ENCODE measurements at places on chromosomes 5 and 9. TPM values are rescaled to one million over a fixed set of nuclear protein-coding genes. Genes with fewer than 3 reads are reported as not detected.

Gene LHX2
- 10.3 TPM for total RNA-seq

Gene SDHA
- total RNA-seq: 124 TPM

DNA sequence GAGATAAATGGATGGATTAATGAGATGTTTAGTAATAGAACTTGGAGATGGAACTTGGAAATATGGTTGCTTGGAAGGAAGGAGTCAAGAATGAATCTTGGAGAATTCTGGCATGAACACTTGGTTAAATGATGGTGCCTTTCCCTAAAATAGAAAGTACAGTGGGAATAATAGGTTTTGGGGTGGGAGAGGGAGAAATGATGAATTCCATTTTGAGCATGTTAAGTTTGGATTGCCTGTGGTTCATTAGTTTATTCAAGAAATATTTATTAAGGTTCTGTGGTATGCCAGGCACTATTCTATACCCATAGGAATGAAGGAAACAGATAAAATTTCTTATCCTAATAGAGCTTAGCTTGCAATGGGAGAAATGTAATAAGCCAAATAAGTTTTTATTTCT is 58.4 kb downstream of the PBX3 start:
- no peak for DNase-seq

- no peak for DNase-seq
These were observed 5.0 kb downstream of the CHSY3 start for GRCh38 chr5:129909225-129909624.

GRCh38 chr9:9942764-9943424 is 669.9 kb downstream of the PTPRD start:
- DNase-seq: peak; percentile 13

Gene CCDC187
- total RNA-seq: not detected

DNA sequence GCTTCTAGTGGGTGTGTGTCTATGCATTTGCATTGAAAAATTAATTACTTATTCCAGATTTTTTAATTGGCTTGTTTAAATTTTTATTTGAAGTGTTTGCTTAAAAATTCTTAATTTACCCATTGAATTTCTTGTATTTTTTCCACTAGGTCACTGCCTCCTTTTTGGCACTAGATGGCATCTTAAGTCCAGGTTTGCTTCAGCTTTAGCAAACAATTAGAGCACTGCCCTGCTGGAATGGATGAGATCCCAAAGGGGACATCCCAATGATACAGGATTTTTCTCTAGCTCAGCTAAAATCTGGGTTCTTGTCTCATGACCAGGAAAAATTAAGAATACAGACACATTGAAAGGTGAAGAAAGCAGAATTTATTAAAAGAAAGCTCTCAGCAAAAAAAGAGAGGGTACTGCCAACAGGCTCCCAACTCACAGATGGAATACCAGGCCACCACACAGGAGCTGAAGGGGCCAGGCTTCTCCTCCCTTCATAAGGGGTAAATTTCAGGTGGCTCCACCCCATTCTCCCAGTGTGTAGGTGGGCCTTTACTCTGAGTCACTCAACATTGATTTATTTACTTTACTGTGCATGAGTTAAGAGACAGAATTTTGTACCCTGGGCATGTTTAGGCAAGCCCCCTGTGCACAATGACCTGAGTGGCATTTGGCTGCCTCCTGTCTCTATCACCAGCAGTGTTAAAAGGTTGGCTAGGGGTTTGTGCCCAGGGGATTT is 532.4 kb downstream of the ANXA1 start:
- DNase-seq: no peak

DNA sequence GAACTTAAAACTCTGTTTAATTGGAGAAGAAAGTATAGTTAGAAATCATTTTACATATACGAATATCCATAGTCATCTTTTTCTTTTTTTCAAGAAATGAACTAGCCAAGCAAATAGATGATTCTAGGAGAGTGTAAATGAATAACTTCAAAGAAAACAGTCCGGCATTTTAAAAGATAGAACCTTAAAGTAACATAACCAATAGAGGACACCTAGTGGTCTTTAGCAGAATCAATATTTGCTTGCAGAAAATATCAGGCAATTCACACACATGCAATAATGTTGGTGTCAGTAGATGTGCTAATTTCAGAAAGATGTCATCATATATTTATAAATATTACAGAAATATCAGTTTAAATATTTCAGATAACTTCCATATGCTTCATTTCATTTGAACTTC is 57.1 kb downstream of the HCN1 start:
- DNase-seq: no peak

GRCh38 chr9:97563458-97564135 is 62.1 kb downstream of the TMOD1 start:
- no peak for DNase-seq

GRCh38 chr5:181234455-181235306 is 9.0 kb downstream of the RACK1 start:
- DNase-seq: no peak

GRCh38 chr9:107674721-107675277 is 185.2 kb upstream of the KLF4 start:
- no peak for DNase-seq

DNA sequence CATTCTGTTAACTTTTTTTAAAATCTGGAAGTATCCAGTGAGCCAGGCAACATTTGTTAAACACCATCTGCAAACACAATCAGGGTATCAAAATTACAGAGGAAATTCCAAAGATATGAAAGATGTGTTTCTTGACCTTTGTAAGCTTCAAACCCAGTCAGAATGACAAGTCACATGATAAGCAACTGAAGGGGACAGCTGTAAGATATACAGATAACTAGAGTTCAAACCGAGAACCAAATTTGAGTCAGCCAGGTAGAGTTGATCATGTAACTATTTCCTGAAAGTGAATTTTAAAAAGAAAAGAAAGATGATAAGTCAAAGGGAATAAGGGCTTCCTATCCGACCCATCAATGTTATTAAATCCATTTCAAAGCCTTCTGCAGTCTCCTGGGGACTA is 196.2 kb downstream of the DEPDC1B start:
- no peak for DNase-seq

Gene RLN2
- 3.9 TPM for total RNA-seq

Gene BRINP1
- total RNA-seq: not detected

DNA sequence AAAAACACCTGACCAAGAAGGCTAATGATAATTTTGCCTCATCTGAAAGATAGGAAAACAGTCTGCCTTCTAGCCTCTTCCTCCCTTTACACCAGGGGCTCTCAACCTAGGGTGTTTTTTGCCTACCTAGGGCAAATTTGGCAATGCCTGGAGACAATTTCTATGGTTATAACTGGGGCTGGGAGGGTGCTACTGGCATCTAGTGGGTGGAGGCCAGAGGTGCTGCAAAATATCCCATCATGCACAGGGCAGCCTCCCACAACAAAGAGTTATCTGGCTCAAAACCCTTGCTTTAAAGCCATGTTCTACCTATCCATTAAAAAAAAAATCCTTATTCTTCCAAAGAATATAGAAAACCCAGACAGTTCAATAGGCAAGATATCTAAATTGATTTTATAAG is 45.0 kb upstream of the NR3C1 start:
- DNase-seq: no peak

Gene PCDHA11
- 0.05 TPM for total RNA-seq

- no peak for DNase-seq
These were observed 576 bp downstream of the CHD1 start for GRCh38 chr5:98927989-98928872.

- DNase-seq: no peak
These were observed 162.5 kb downstream of the COL23A1 start for GRCh38 chr5:178427576-178428197.

Gene TIGD6
- total RNA-seq: 2.9 TPM

GRCh38 chr9:84839541-84839940 is 170.0 kb downstream of the NTRK2 start:
- no peak for DNase-seq
